NCI-H510A treated with DMSO at 0.1 percent for 48 hours (cell line): ENCODE measurements at places on chromosomes 13 and 19.

DNA sequence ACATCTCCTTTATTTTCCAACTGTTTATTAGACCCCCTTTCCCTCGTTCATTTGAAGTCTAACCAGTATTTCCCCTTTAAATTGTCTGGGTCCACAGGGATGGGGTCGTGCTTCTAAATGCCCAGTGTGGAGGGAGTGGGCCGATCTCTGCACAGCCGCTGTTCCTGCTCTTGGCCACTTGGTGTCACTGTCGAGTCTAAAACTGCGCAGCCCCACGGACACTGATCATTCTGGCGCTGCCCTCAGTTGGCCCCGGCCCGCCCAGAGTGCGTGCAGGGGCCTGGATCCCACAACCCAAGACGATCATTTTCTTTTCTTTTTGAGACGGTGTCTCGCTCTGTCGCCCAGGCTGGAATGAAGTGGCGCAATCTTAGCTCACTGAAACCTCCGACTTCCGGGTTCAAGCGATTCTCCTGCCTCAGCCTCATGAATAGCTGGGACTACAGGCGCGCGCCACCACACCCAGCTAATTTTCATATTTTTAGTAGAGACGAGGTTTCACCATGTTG, 12.0 kb downstream of the WDR88 start:
- peak; percentile 56 for DNase-seq

- peak; percentile 25 for DNase-seq
Observed at GRCh38 chr13:51998723-51999509, 12.3 kb downstream of the ATP7B start.

DNA sequence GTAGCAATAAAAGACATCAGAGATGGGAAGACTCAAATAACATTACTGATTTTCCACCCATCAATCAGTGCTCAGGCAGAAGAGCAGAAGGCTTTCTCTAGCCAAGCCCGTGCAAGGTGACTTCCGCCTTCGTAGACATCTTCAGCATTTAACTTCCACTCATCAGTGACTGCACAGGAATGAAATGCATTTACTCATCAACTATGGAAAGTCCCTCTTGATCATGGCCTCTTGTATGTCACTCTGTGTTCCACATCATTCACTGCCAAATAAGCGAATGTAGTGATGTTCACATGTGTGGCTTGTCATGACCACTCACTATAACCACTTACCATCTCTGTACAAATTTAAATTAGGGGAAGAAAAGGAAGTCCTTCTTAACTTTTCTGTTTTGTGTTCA, 49.4 kb downstream of the SACS start:
- DNase-seq: no peak

- no peak for DNase-seq
Observed at GRCh38 chr13:48403913-48404312, 9.0 kb downstream of the LPAR6 start.

DNA sequence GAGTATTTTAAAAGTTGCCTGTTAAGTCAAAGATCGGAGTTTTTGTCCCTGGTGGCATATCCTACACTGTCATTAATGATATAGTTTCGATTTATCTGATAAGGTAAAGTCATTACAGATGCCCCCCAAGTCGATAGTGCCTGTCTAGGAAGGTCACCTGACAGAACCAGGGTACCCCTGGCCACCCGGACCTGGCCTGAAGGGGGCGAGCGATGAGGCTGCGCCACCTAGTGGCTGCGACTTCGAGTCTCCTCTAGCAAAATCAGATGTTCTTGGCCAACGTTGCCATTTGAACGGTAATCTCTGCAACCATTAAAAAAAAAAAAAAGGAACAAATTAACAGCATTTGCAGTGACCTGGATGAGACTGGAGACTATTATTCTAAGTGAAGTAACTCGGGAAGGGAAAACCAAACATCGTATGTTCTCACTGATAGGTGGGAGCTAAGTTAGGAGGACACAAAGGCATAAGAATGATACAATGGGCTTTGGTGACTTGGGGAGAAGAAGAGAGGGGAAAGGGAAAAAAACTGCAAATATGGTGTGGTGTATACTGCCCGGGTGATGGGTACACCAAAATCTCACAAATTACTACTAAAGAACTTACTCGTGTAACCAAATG, 565.1 kb downstream of the LIG4 start:
- no peak for DNase-seq

- DNase-seq: no peak
Observed at GRCh38 chr13:43331672-43332071, 308.3 kb downstream of the DNAJC15 start.
